NK-92 treated with Interleukin-12 subunit alpha and Interleukin-12 subunit beta, amount 100 ng/mL, for 24 hours (cell line): ENCODE measurements at places on chromosomes 4 and X.
A peak's percentile ranks its signal among the peaks of the same experiment; 100 is the strongest.

DNA sequence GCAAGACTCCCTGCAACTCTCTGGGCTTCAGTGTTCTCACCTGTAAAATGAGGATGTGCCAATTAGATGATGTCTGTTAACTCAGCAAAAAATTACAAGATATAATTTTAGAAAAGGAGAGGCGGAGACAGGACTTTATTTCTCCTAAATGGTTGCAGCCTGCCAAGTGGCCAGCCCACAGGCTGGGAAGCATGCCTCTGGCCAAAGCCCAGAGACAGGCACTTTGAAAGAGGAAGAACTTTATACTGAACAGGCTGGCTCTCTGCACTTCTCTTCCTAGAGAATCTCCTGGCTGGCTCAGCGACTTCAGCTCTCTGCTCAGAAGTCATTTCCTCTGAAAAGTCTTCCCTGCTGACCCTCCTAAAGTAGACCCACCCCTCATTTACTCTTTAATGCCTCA is 3.7 kb downstream of the PRDM5 start:
- no peak for DNase-seq

- DNase-seq, result no peak
Measured at GRCh38 chr4:85092943-85093342, 126.5 kb upstream of the WDFY3 start.

DNA sequence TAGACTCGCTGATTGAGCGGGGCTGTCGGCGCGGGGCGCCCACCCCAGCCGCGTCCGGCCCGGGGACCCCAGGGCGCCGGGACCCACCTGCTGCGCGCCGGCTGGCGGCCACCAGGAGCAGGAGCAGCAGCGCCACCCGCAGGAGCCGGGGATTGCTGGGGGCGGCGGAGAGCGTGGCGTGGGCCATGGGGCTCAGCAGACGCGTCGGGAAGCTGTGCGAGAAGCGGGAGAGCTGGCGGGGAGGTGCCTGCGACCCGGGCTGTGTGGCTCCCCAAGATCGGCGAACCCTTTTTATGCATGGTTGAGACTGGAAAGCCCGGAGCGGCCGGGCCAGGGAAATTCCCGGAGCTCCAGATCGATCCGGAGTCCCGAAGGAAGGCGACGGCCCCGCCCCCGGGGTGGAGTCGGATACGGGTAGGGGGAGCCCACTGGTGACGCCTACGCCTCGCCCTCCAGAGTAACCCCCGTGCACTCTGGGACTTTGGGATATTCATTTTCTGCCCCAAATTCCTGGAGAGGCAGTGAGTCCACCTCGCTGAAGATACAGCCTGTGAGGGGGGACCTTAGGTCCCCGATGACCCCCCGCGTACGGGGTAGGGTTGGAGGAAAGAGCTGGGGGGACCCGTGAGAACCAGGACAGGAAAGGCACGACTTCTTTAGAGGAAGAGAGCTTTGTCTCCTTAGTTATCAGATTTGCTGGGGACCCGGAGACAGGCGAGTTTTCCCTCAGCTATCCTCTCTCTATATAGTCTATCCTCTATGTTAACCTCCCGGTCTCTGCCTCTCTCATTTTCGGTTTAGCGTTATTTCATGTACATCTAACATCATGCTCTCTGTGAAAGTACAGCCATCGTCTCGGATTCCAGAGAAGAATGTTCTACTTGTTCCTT is at the start of gene CXCL3:
Gene CXCL3 (minus strand): TSS at position 265 of the 890 bp plus-strand sequence. CDS start 78 bp downstream, at position 187.
- DNase-seq, result no peak

DNA sequence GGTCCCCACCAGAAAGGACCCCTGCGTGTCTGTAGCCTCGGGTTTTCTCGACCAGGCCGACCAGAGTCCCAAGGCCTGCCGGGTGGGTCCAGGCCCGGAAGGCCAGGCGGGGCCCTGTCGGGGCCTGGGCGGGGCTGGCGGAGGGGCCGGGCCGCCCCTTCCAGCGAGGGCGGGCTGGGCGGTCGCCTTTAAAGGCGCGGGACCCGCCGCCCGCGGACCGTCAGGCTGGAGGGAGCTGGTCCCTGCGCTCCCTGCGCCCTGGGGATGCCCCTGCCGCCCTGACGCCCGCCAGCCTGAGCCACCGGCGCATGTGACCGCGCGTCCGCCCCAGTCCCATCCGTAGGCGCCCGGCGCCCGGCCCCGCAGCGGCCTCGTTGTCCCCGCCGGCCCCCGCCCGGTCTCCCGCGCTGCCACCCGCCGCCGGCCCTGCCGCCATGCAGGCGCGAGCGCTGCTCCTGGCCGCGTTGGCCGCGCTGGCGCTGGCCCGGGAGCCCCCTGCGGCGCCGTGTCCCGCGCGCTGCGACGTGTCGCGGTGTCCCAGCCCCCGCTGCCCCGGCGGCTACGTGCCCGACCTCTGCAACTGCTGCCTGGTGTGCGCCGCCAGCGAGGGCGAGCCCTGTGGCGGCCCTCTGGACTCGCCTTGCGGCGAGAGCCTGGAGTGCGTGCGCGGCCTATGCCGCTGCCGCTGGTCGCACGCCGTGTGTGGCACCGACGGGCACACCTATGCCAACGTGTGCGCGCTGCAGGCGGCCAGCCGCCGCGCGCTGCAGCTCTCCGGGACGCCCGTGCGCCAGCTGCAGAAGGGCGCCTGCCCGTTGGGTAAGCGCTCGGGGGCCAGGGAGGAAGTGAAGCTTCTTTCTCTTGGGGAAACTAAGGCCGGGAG is at the start of gene HTRA3:
Gene HTRA3 (plus strand): TSS at position 220 of the 883 bp plus-strand sequence. CDS start 215 bp downstream, at position 435.
- no peak for DNase-seq

- no peak for DNase-seq
Measured at GRCh38 chr4:74013264-74013663, 14.8 kb upstream of the CXCL5 start.

DNA sequence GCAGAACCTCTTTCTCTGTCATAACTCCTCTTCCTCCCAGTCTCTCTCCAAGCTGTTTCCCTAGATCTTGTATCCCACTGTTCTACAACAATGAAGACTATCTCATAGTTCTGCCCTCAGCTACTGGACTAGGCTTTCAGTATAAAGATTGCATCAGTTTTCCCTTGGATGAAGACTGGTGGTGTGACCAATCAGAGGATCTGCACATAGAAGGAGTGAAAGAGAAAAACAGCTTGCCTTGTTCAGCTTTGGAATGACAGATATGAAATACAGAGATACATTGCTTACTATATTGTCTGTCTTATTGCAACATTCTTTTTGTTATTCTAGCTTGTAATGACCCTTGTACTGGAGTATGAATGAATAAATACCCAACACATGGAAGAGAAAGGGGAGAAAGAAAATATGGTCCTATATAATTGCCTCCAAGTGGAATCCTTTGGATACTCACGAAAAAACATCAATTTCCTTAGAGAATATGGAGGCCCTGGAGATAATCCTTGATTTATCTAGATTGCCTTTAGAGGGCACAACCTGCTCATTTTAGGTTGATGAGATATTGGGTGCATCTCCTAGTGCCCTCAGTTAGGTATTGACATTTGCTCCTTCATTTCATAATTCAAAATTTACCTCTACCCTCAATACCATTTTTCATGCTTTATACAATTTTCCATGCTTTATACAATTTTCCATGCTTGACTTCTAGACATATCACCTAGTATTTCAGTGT is 395.8 kb downstream of the NAF1 start:
- no peak for DNase-seq

DNA sequence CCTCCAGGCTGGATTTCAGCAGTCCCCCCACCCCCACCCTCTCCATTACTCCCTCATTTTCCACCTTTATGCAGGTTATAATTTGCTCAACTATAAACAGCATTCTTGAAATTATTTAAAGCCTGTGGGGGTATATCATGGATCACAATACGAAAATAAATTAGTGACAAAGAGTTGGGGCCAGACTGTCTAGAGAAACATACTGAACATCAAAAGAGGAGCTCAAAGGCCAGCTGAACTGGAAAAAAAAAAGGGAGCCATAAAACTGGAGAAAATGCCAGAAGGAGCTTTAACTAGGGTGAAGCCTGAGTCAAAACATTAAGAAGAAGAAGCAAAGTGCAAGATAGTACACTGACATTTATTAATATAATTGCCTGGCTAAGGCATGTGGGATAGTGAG is 137.8 kb downstream of the ANTXR2 start:
- no peak for DNase-seq

- DNase-seq, result no peak
Measured at GRCh38 chrX:45198301-45198700, 2.4 kb downstream of the DIPK2B start.

DNA sequence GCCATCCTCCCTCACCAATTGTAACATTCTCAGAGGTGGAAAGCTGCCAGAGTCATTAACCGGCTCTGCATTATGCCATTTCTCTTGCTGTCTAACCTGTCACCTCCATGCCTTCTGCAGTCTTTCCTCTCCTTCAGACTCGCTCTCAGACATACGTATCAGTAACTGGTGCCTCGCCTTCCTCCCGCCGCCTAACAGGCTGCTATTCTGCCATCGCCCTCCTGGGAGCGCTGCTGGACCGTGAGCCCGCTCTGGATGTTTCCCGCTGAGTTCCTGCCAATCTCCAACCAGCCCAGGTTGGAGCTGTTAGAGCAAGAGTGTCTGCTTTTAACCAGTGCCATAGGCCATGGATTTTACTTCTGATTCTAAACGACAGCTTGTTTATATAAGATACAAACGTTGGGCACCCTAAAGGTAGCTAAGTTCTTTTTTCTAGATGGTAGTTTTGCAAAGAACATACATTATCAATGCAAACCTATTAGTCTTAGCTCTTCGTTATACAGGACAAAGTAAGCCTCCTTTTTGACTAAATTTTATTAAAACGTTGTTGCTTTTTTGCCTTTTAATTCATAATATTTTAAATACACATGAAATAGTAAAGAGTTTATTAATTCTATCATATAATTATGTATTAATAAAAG is 59.5 kb upstream of the NEIL3 start:
- peak; percentile 2 for DNase-seq

- no peak for DNase-seq
Measured at GRCh38 chr4:182261651-182262223, 18.5 kb downstream of the TENM3 start.

DNA sequence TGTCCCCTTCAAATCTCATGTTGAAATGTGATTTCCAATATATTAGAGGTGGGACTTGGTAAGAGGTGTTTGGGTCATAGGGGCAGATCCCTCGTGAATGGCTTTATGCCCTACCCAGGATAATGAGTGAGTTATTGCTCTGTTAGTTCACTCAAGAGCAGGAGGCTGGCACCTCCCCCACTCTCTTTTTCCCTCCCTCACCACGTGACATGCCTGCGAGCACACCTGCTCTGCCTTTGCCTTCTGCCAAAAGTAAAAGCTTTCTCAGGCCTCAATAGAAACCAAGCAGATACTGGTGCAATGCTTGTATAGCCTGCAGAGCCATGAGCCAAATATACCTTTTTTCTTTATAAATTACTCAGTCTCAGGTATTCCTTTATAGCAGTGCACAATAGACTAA is 286.3 kb upstream of the UGT8 start:
- DNase-seq, result no peak
